ENCODE measurements at places on chromosomes 7 and 10.

GRCh38 chr7:29499932-29500331 is 63.7 kb upstream of the PRR15 start:
- no peak for DNase-seq

DNA sequence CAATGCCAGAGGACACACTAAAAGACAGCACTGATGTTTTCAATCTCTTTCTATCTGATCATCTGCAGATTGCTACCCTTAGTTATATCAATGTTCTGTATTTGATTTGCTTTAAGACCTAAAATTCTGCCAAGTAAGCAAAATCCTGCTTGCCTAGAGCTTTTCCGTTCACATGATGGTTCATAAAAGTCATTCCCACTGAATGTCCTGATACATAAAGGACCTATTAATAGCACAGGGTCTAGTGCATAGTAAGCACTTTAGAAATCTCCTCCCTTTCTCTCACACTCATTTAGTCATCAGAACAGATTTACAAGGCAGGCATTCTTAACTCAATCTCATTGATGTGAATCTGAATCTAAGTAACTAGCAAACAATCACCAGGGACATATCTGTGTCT is 68.8 kb downstream of the PCGF5 start:
- DNase-seq: peak; percentile 42

DNA sequence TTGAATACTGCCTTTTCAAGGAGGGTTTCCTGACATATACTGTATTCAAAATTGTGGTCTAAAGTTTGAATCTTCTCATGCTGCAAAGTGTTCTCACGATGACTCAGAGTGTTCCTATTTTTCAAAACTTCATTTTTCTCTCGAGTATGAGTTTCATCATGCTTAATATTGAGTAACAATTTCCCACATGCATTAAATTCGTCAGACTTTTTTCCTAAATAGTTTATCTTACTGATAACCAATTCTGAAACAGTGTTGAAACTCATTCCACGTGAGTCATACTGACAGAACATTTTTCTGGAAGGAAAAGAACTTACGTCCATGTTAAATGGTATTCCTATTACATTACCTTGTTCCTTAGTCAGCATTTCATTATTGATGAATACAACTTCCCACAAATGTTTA is 44.1 kb downstream of the ZNF33B start:
- peak; percentile 31 for DNase-seq

GRCh38 chr7:124781418-124781817 is 15.8 kb upstream of the GPR37 start:
- DNase-seq: no peak

GRCh38 chr7:38978491-38978890 is 782 bp downstream of the POU6F2 start:
- DNase-seq: no peak

DNA sequence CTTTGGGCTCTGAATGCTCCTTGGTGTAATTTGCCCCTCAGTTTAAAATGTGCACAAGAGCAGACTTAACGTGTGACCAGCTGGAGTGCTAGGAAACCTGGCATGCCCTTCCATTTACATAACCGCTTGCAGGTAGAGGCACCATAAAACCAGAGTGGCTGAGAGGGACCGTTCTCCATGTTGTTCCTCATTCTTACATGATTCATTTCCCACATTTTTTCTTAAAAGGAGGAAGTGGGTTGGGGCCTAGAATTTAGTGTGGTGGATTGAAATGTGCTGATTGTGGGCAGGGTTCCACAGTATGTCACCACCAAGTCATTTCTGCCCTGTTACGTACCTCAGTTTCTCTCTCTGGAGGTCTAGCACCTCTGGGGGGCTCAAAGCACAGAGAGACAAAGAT is 375.8 kb upstream of the VSTM2A start:
- no peak for DNase-seq

DNA sequence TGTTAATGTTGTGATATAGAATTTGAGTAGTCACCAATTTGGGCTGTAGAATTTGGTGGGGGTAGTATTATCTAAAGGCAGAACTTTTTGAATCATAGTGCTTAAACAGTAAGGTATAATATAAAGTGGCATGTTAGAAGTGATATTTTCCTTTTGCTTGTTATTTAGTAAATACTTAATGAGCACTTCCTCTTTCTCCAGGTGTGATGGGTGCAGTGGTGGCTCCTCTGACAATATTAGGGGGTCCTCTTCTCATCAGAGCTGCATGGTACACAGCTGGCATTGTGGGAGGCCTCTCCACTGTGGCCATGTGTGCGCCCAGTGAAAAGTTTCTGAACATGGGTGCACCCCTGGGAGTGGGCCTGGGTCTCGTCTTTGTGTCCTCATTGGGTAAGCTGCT is 10.5 kb downstream of the GHITM start:
- DNase-seq: no peak

- DNase-seq: no peak
Observed at GRCh38 chr10:115321360-115321759, 228.2 kb downstream of the ATRNL1 start.

- DNase-seq: peak; percentile 85
Observed at GRCh38 chr7:6015917-6016652, 7.0 kb downstream of the AIMP2 start.

- no peak for DNase-seq
Observed at GRCh38 chr10:35341521-35341920, 5.2 kb downstream of the CCNY start.

DNA sequence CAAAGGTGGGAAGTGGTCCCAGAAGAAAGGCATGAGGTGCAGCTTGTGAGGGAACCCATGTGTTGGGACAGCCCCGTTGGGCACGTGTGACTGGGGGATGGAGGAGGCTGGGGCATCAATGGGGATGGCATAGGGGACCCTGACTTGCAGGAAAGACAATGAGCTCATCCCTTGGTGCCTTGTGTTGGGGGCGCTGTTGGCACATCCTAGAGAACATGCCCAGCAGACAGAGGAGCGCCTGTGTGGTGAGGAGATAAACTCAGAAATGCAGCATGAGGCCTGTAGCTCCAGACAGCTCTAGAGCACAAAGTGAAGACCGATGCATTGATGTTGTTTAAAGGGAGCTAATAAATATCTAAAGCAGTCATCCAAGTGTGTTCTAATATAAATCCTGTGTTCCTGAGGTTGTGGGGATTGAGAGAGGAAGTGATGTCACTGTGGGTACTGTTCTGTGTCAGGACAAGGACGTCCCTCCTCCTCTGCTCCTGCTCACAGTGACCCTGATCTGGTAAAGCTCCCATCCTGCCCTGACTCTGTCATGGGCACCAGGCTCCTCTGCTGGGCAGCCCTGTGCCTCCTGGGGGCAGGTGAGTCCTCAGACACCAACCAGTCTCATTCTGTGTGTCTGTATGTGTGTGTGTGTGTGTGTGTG is 126.1 kb upstream of the PRSS58 start:
- DNase-seq: peak; percentile 52

DNA sequence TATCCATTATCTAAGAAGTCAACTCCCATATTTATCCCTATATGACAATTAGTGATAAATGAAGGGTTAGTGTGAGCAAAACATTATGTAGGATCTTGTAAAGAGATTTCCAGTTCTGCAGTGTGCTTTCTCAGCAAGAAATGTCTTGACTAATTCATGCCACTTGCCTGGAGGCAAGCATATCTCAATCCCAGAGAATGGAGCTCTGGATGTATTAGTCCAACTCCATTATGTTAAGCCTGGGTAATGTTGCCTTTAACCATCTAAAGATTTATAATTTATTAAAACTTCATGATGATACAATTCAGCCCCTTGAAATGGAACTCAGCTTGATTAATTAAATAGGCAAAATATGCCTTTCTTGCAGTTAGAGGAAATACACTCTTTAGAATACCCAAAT is 1079.9 kb upstream of the LRRTM3 start:
- no peak for DNase-seq

GRCh38 chr10:93672890-93673289 is 29.5 kb downstream of the FRA10AC1 start:
- no peak for DNase-seq

GRCh38 chr10:7492660-7493046 is 81.8 kb upstream of the SFMBT2 start:
- DNase-seq: no peak

- no peak for DNase-seq
Observed at GRCh38 chr7:151462306-151462779, 22.4 kb upstream of the CRYGN start.

DNA sequence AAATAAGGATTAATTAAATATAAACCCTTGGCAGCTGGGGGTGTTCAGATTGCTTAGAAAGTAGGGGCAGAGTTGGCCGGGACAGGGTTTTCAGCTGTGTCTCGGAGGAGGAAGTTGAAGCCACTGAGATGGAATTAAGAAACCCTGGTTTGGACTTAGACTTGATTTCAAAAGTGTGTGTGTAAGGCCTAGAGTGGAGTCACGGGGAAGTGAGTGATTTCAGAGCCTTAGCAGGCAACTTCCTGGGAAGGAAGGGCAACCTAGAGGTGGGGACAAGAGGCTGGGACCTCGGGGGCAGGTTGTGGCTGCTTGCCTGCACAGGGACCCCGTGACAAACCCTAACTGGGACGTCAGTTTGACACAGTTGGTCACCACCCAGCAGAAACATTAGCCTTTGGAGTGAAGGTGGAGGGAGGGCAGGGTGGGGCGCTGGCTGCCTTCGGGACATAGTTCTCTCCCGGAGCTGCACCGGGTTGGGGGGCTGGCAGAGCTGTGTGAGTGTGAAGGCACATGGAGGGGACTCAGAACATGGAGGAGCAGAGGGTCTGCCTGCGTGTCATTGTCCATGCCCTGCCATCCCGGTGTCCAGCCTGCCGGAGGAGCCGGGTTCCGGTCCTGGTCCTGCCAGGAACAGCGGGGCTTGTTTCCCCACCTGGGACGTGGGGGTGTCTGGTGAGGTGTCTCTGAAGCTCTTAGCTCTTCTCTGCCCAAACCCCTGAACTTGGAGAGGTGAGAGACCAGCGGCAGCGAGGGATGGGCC is 1.8 kb downstream of the BRI3 start:
- peak; percentile 78 for DNase-seq

GRCh38 chr7:117129521-117129955 is 176.2 kb downstream of the ST7 start:
- no peak for DNase-seq

DNA sequence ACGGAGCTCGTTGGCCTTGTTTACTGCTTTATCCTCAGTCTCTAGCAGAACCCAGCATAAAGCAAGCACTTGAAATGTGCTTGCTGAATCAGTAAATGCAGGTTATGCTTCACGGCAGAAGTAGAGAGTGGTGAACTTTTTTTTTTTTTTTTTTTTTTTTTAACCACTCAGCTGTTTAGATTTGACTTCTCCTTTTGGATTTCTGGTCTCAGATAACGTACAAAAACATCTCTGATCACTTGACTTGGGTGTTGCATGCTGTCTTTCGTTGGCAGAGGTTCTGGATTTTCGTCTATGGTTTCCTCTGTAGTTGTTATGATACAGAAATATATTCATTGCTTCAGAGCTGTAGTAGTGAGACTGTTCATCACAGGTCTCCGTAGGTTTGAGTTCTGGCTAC is 242.5 kb upstream of the HABP2 start:
- no peak for DNase-seq

- peak; percentile 32 for DNase-seq
Observed at GRCh38 chr7:105656922-105657521, 75.7 kb upstream of the EFCAB10 start.

- no peak for DNase-seq
Observed at GRCh38 chr7:11570205-11570604, 261.8 kb downstream of the THSD7A start.

All from EH (cell line).